ENCODE measurements at places on chromosomes 2 and 18.

DNA sequence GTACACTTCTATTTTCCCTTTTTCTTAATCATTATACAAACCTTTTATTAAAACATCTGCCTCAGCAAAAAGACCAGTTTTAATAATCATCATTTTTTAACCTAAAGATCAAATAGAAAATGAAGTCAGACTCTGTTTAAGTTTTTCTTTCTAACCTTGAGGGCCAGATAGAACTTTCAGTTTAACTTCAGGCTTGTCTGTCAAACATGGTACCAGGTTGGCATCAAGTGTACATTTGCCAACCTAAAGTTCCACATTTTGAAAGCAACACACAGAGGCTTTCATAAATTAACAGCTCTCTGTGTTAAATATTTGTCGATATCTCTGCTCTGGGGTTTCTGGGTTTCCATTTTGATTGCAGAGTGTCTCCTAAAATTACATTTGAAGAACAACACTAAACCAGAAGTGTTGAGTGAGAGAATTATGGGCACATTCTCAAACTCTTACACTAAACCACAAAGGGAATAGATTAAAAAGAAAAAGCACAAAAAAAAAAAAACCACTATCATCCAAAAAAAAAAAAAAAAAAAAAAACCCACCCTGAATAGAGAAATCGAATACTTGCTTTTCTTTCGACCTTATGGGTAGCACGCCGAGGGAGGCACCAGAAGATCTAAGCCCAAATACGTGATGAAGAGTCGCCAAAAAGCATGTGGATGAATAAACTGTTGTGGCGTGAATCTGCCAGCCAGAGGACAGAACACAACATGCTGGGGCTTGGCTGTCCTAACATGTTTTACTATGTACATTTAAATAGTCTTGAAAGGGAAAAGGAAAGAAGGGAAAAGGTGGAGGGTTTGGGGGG is 166.2 kb downstream of the TCF4 start:
- DNase-seq, result no peak

DNA sequence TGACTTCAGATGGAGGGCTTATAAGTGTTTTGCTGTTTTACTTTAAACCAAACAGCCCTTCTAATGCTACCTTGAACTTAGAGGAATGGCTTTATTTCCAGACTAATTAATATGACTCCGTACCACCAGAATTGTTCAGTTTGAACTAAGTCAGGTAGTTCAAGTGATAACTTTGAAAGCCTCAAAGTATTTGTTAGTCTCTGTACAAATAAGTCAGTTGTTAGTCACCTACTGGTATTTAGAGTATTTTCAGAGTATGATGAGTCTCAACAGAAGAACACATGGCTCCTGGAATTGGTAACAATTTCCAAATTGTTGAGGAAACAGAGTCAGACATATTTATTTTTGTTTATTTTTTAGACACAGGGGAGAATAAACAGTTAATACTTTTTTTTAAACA is 381.8 kb upstream of the NRXN1 start:
- no peak for DNase-seq

GRCh38 chr2:76567478-76567877 is 856.8 kb upstream of the GCFC2 start:
- DNase-seq, result no peak

- DNase-seq, result no peak
Measured at GRCh38 chr2:7593360-7593759, 676.1 kb downstream of the RNF144A start.

- DNase-seq, result no peak
Measured at GRCh38 chr2:102141970-102142828, at the start of gene IL1R1. Gene IL1R1, plus strand, starts transcription at chr2:102142746. Its CDS starts 14,979 bp downstream, at chr2:102157725.

DNA sequence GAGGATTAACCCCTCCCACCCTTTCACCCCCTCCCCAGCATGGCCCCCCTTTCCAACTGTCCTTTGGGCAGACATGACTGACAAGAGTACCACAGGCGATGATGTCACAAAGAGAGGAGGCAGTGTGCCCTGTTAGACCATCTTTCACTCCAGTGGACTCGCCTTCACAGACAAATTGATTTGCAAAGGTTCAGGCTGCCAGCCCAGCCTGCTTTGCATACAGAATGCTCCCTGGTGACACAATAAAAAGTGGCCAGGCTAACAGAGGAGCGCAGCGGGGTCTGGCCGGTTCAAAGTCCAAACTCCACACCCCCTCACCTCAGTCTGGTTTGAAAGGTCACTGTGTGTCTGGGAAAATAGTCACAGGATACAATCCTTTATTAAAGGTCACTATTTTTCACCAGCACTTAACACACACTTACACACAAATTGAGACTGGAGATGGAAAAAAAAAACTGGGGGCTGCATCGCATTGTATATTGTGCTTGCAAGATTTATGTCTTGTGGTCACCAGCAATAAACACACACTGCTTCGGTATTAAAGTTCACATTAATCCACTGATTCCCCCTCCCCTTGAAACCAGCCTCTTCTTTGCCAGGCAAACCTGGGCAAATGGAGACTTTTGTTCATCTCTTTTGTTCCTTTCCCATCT is 236.9 kb downstream of the BCL11A start:
- no peak for DNase-seq

DNA sequence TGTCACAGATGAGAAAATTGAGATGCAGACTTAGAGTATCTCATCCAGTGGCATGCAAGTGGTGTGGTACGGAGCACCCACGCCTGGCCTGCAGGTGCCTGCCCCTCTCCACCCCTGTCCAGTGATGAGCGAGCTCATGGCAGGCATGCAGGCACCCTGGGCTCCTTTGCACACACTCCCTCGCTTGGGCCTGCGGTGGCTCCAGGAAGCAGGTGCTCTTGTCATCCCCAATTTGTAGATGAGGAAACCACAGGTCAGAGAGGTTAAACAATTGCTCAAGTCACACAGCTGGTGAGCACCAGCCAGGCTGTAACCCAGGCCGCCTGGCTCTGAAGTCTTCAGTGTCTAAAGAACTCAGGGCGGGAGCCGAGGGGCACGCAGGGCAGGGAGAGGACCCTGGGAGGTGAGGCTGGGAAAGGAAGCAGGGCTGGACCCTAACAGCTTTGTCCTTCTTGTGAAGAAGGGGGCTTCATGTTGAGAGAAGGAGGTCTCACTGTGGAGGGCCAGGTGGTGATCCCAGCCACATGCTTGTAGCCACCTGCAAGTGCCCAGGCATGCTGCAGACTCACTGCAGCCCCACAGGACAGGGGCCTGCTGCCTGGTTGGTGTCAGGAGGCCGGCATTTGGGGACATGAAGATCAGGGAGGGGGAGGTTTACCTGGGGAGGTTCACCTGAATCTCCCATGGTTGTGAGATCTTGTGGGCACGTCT is 166.2 kb downstream of the SH3RF3 start:
- no peak for DNase-seq

DNA sequence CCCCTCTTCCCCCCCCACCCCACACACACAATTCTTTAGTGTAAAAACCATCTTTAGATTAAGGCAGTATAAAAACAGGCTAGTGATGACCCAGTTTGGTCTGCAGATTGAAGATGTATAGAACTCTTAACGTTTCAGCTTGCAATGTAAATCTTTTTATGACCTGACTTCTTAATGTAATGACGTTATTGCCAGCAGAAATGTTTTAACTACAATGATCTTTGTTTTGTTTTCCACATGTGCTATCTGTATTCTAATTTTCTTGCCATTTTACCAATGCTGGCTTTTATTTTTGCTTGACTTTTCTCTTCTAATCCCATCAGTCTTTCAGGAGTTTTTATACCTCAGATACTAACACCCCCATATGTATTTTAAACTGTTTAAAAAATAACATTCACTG is 25.2 kb downstream of the AGFG1 start:
- DNase-seq, result no peak

DNA sequence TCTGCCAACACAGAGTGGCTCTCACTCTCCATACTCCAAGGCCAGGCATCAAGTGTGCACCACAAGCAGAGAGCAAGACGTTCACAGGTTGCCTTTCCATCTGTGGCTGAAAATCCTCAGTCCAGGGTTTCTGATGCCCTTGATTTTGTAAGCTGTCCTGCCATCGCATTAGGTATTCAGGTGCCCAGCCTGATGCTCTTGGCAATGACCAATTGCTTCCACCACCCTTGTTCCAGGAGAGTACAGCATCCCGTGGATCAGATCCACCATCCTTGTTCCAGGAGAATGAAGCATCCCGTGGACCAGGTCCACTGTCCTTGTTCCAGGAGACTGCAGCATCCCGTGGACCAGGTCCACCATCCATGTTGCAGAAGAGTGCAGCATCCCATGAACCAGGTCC is 133.4 kb upstream of the GPC1 start:
- no peak for DNase-seq

GRCh38 chr2:43085929-43086328 is 140.5 kb downstream of the ZFP36L2 start:
- DNase-seq, result no peak

DNA sequence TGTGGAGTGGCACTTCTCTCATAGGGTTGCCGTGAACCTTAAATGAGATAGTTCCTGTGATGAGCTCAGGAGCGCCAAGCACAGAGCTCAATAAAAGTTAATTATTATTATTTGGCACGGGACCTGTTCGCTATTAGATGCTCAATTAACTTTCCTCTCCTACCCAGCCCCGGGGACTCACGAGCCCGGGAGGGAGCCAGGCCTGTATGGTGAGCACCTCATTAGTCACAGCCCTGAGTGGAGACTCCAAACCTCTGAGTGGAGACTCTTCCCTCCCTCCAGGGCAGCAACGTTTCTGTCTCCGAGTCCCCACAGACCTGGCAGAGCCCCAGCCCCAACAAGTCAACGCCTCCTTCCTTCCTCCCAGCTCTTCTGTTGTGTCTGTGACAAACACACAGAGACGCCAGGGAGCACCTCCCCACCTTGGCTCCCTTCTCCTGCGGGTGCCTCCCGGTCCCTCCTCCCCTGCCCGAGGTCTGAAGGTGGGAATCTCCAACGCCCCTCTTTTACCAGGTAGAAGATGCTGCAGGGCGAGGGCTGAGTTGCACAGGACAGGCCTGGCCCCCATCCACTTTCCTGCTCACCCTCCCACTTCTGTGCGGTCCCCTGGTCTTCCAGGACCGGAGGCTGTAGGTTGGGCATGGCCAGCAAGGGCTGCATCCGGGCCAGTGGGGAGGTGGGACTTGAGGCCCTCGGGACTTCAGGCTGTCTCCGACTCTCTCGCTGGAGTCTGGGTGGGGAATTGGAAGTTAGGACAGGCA is 52.7 kb upstream of the ODC1 start:
- DNase-seq, result no peak

- no peak for DNase-seq
Measured at GRCh38 chr2:98172150-98172765, 85.3 kb downstream of the VWA3B start.

DNA sequence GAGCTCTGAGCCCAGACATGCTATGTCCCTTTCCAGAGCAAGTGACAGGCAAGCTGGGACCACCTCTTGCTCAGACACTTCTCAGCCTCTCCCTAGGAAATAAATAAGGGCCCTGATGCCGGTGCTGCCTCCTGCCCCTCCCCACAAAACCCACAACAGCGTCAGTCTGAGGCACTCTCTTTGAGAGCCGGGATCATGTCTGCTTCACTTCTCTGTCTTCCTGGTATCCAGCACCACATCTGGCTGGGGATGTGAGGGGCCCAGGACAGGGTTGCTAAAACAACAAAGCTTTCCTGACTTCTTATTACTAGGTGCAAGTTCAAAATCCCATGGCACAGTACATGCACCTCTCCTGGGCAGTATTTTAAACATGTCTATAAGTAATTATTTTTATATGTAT is 103.9 kb upstream of the GLI2 start:
- DNase-seq, result no peak

DNA sequence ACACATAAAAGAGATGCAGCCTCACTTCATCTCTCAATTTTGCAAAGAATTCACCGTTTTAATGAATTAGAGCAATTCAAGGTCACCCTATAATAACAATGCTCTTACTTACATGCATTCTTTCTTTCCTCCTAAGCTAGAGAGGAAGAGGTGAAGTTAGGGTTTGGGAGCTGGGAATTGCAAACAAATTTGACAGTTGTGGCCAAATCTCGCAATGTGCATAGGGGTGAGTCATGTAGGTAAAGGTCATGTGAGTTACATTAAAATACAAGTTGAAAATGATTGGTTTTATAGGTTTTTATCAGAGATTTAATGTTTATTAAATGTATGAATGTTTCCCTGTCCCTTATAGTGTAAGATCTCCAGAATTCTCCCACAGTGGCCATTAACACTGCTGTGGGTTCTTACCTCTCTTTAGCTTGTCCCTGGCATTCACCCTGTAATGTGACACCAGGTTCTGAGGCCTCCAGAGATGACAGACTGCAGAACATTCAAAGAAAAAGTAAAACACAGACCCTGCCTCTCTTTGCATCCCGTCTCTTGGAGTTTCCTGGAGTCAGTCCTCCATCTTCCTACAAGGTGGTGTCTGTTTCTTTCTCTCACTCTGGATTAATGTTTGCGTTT is 53.7 kb upstream of the LGALSL start:
- DNase-seq, result no peak

DNA sequence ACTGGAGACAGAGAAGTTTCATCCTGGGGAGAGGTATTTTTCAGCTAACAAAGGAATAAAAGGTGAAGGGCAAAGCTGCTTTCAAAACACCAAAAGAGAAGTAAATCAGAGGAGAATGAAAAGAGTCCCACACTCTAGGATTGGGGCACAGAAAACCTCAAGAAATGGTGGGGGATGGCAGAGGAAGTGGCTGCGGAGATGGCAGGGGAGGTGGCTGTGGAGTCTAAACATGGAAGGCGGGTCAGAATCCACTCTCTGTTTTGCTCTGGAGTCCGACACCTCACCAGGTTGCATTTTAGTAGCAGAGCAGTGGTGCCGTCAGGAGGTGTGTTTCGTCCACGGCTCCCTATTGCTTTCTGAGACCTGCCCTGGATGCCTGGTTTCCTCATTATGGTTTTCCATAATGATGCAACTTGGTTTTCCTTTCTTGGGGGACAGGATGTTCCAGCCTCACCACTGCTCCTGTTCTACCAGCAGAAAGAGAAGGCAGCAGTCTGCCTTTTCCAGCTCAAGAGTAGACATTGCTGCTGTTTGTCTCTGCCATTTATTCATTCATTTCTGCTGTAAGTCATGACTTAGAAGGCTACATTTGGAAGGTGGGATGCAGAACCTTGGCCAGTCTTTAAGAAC is 188.7 kb downstream of the ANKRD44 start:
- no peak for DNase-seq

GRCh38 chr2:119004602-119005001 is 62.6 kb downstream of the MARCO start:
- no peak for DNase-seq

DNA sequence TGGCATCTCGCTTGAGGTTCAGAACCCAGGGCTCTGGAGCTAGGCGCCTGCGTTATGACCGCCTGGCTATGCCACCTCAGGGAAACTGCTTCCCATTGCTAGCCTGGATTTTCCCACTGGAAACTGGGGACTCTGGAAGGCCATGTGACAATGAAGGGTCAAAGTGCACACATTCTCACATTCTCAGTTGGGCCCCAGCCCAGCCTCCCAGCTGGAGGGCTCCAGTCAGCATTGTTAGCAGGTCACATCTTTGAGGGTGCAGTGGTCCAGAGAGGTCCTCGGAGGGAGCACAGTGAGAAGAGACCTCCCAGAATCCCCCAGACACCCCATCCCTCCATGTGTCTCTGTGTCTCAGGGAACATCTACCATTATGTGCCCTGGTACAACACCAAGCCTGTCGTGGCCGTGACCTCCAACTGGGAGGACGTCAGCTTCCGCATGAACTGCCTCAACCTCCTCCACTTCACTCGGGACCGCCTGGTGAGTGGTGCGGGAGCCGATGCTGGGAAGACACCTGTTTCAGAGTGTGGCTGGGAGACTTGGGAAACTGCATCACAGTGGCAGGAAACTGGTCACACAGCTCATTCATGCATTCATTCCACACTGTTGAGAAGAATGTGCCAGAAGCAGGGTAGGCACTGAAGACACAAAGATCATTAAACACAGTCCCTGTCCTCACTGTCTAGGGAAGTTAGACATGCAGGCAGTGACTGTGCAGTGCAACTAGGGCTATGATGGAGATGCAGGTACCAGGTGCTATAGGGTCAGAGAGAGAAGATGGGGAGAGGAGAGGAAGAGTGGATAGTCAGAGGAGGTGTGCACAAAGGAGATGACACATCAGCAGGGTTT is 41.6 kb downstream of the FER1L5 start:
- no peak for DNase-seq
